ENCODE measurements at places on chromosomes 2 and 18.

- DNase-seq = no peak
Observed at GRCh38 chr18:73752546-73752945, 395.1 kb downstream of the FBXO15 start.

GRCh38 chr2:10759151-10759714 is 37.8 kb downstream of the ATP6V1C2 start:
- DNase-seq = no peak

GRCh38 chr2:83661711-83662110 is 797.4 kb downstream of the SUCLG1 start:
- DNase-seq = no peak

DNA sequence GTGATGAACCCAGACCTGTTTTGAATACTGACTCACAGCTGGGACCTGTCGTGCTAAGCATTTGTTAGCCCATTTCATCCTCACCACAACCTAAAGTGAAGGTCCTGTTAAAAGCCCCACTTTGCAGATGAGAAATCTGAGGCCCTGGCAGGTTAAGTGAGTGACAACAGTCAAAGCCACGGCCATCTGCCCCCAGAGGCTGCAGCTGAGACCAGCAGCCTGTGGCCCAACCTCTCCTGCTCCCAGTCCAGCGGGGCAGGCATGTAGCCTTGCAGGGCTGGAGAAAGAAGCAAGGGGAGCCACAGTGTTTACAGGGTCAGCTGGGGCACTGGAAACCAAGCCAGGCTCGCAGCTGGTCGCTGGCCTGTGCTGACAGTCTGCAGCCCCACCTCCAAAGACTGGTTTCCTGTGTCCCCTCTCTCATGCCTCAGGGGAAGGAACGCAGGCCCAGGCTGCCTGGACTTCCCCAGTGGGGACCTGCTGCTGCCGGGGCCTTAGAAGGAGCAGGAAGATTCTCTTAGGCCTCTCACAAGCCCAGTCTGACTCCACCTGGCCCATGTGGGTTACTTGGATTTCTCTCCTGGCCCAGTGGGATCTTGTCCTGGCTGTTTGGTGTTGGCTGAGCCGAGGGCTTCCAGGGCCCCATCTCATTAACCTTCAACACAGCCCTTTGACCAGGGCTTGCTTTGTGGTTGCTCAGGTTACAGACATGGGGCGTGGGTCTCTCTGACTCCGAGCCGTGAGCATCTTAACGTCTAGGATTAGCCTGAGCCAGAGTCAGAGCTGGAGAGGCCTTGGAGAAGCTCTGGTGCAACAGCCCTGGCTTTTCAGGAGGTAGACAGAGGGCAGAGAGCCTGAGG is 1.7 kb downstream of the INPP5D start:
- no peak for DNase-seq

DNA sequence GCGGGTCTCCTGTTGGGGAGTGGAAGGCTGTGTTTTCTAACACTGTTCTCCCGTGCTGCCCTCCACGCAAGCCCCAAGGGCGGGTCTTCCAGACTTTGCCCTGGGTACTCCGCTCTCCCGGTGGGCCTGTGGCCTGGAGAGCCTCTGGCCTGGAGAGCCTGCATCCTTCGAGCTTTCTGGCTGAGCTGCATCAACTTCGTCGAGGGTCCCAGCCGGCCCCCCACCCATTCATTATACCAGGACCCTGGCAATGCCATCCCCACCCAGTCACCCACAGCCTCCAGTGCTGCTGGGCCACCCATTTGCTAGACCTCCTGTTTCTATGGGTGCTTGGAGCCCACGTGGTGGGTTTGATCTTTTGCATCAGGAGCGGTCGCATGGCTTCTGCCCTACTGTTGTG is 102.2 kb downstream of the PTGR3 start:
- no peak for DNase-seq

DNA sequence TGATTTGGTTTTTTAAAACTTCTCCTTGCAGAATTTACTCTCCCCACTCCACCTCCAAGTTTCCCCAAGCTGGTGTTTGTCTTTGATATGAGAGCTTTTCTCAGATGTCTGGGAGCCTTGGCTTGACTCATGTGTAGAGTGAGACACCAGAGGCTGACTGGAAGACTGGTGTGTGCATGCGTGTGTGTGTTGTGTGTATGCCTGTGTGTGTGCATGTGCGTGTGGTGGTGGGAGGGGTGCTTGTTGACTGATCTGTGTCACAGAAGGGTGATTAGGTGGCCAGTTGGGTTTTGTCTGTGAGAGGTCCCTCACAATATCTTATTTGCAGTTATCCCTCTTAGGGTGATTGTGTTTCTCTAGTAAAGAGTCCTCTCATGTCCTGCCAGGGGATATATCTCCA is 50.5 kb upstream of the HPCAL1 start:
- DNase-seq = no peak

Data from effector CD4-positive, alpha-beta T cell (primary cell).